ENCODE measurements at places on chromosomes 6 and 20.

GRCh38 chr6:151279891-151280290 is 40.1 kb downstream of the AKAP12 start:
- DNase-seq: no peak

- DNase-seq: no peak
These were observed 32.2 kb downstream of the ARHGAP18 start for GRCh38 chr6:129677620-129678325.

- no peak for DNase-seq
These were observed 15.7 kb downstream of the TMEM242 start for GRCh38 chr6:157307661-157308060.

- peak; percentile 86 for DNase-seq
These were observed 89.1 kb downstream of the PREX1 start for GRCh38 chr20:48738399-48739304.

- DNase-seq: no peak
These were observed 117.4 kb downstream of the RFX6 start for GRCh38 chr6:116994447-116994846.

- DNase-seq: no peak
These were observed 29.7 kb upstream of the PI16 start for GRCh38 chr6:36924778-36925374.

GRCh38 chr20:16011056-16011455 is 562.2 kb downstream of the KIF16B start:
- DNase-seq: no peak

GRCh38 chr6:13079096-13079723 is 249.1 kb downstream of the TBC1D7 start:
- no peak for DNase-seq

DNA sequence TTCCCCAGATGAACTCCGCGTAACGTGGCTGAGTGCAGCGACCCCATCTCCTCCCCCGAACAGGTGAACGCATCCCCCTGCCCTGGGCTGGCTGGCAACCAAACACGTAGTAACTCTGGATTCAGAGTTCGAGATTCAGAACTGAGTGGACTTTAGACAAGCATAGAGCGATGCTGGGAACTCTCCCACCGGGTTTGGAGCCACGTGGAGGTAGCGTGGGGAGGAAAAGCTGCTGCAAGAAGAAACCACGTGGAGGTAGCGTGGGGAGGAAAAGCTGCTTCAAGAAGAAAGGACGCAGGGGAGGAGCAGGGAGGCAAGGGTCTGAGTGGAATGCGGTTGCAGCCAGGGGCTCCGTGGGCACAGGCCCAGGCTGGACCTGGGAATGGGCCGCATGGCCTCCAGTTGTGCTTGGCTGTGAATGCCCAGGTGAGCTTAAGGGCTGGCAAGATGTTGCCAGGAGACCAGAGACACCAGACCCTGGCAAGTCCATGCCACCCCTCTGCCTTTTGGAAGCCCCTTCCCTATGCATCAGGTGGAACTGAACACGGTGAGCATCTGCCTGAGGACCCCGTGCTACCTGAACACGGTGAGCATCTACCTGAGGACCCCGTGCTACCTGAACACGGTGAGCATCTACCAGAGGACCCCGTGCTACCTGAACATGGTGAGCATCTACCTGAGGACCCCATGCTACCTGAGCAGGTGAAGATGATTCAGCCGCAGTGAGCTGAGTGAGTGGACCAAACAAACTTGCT is 118.0 kb upstream of the FRMD1 start:
- DNase-seq: no peak

- no peak for DNase-seq
These were observed 55.8 kb downstream of the TMEM200A start for GRCh38 chr6:130421585-130421984.

DNA sequence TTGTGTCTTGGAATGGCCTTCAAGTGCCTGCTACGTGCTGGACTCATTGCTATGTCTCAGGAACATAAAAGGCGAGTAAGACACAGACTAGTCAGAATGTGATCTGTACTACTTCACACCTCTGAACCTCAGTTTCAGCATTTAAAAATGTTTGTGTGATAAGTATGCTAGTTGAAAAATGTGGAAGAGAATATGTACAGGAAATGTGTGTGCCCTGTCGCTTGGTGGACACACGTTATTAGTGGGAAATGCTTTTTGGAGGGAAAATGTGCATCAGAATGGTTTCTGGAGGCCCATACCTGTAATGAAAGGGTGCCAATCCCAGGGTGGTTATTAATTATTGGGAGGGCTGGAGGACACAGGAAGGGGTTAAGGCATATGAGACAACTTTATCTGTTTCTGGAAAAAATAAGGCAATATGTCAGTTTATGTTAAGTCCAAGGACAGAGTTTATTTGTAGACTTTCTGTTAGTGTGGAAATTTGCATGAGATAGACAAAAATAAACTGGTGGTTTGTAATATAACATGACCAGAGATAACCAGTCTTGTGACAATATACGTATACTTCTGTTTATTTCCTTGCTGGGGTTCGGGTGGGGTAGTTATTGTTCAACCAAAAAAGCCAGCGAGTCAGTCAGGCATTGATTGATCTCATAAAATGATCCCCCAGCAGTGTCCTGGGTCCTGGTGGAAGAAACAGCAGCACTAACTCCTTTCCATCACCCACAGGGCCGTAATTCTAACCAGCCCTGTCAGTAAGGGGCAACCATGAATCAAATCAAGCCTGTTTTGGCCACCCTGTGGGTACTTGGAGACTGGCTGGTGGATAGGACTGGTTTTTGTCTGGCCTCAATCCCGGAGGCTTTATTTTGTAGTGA is 117.9 kb downstream of the JARID2 start:
- no peak for DNase-seq
